ENCODE measurements at places on chromosomes 2 and 18.

GRCh38 chr2:205024822-205025518, 479.7 kb downstream of the PARD3B start:
- DNase-seq = no peak

- no peak for DNase-seq
Observed at GRCh38 chr2:161384864-161385263, 31.2 kb upstream of the TBR1 start.

- DNase-seq = no peak
Observed at GRCh38 chr2:31141443-31142085, 3.3 kb upstream of the GALNT14 start.

GRCh38 chr2:148875387-148876051, 492 bp downstream of the KIF5C start:
- DNase-seq = no peak

GRCh38 chr18:54086046-54086802, 138.2 kb downstream of the MBD2 start:
- DNase-seq = peak; percentile 97

- DNase-seq = no peak
Observed at GRCh38 chr2:144835634-144836350, 315.9 kb upstream of the ZEB2 start.

DNA sequence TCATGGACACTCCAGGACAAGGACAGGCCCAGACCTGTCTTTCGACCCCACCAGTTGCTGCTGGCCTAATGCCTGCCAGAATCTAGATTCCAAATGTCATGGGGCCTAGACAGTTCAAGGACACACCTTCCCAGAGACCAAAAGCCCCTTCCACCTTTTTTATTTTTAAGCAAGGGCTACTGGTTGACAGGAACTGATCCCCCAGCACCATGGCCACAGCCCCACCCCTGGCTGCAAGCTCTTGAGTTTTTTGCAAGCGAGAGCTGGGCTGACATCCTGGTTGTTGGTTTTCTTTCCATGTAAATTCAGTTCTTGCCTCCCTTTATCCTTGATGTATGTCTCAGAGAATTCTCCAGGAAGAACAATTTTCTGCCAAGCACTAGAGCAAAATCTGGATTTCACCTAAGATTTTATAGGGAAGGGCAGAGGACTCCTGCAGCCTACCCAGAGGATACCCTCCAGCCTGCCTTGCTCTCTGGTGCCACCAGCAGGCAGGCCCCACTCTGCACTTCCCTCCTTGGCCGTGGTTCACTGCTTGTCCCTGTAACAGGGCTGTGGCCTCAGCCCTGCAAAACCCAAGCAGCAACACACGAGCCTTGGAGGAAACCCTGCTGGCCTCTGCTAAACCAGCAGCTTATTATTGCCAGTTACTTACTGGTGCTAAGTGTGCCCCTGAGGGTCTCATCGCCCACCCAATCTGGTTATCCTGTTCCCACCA, 97.7 kb downstream of the TWIST2 start:
- DNase-seq = no peak

DNA sequence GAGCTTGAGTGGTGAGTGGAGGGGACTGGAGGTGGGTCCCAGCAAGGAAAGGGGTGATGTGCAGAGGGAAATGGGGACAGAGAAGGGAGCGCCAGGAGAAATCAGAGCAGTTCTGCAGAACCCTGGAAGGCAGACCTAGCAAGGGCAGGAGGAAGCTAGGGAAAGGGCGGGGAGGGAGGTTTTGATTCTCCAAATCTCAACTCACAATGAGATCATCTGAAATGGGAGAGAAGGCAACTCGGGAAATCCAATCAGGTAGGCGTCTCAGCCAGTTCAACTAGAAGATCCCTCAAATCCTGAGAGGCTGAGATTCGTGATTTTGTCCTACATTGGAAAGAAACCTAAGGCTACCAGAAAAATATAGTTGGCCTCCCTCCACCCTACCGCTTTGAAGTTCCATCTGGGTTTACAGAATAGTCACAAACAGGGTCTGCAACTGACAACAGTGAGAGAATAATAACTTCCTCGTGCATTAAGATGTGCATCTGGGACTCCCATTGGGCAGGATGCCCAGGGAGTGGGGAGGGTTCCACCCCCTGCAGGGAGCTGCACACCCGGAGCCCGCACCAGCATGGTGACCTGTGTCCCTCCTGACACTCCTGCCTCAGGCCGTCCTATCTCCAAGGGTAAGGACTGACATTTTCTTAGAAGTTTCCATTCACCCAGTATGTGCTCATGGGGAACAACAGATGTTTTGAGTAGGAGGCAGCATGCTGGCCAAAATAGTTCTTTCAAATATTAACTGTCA, 113.3 kb upstream of the ODC1 start:
- no peak for DNase-seq

DNA sequence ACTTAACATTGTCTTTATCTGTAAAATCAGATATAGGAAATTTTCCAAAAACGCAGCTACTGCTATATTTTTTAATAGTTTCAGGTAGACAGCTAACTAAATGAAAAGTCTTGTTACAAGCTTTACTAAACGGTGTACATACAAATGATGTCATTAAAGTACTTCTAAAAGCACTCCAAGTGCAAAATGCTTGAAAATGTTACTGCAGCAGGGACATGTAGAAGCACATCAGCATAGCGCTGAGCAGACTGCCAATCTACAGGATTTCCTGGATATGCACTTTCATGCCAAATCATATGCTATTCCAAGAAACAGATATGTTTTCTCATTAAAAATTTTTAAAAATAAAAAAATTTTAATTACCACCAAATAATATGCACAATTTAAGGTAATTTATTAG, 61.7 kb downstream of the SMAD2 start:
- no peak for DNase-seq

- DNase-seq = no peak
Observed at GRCh38 chr18:42956287-42956686, 159.2 kb downstream of the RIT2 start.

- no peak for DNase-seq
Observed at GRCh38 chr18:79584491-79585394, 94.9 kb upstream of the CTDP1 start.

Measured in GF-D8 (cell line).